ENCODE measurements at places on chromosomes 16 and 17.

GRCh38 chr16:83005653-83006160, 378.9 kb downstream of the CDH13 start:
- no peaks in the 10 kb centered on the region for H3K36me3 ChIP-seq
- DNase-seq = no peak
- no peak overlapping the region for H3K4me3 ChIP-seq
- H3K4me1 ChIP-seq = no peaks in the 10 kb centered on the region
- no peak overlapping the region for H3K27ac ChIP-seq

- no peak for DNase-seq
Measured at GRCh38 chr17:34126496-34126895, 128.6 kb upstream of the CCL2 start.

DNA sequence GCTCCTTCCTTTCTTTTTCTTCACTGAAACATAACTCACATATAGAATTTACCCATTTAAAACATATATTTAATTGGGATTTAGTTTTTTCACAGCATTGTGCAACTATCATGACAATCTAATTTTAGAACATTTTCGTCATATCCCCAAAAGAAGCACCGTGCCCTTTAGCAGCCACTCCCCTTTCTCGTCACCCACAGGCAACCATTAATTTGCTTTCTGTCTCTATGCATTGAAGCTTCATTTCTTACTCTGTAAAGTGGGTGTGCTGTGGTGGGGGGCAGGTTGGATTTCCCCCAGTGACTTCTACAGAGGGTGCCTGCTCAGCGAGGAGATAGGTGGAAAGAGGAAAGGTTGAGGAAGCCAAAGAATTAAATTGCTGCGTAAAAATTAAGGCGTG, 35.8 kb downstream of the MRC2 start:
- no peaks in the 10 kb centered on the region for H3K36me3 ChIP-seq
- H3K4me1 ChIP-seq = no peaks in the 10 kb centered on the region
- no peak overlapping the region for H3K4me3 ChIP-seq
- H3K27ac ChIP-seq = no peak overlapping the region
- H3K27me3 ChIP-seq = no peaks in the 10 kb centered on the region

DNA sequence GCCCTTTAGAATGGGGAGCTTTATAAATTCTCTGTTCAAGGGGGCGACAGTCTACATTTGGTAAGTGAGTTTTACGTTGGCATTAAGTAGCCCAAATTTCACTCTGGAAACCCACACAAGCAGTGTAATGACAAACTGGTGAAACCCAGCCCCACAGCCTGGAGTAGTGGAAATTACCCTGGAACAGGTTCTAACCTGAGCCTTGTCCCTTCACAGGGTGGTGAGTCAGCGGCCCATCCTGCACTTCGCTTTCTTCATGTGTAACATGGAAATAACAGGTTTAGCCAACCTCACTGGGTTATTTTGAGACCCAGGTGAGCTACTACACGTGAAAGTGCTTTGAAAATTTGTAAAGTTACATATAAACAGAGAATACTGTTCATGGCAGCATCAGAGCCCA, 3.5 kb upstream of the TLCD3A start:
- H3K27ac ChIP-seq = no peak overlapping the region
- H3K36me3 ChIP-seq = no peaks in the 10 kb centered on the region
- no peak overlapping the region for H3K4me3 ChIP-seq
- peaks cover 10% of the 10 kb centered on the region for H3K4me1 ChIP-seq
- no peaks in the 10 kb centered on the region for H3K27me3 ChIP-seq

DNA sequence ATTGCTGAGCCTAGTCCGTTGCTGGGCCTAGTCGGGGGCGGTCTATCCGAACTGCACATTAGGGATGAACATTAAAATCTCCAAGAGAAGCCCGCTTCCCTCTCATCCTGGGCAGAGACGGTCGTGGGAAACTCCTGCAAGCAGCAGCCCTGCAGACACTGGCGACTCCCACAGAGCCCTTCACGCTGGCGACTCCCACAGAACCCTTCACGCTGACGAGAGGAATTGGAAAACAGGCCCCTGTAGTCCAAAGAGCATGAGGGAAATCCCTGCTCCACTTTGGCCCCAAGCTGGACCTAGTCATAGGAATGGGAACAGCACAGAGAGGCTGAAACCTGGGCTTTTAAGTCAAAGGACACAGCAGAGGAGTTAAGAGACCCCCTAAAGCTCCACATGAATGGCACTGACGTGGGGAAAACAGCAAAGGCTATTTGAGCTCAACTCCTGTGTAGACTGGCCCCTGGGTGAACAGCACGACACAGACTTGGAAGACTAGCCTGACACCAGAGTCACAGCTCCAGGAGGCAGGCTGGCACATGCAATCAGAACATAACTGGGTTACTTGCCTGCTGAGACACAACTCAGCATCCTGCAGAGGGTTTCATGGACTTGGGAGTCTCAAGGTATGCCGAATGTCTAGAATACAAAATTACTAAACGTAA, 42.2 kb downstream of the WDR45B start:
- no peak overlapping the region for H3K4me3 ChIP-seq
- no peak overlapping the region for H3K27ac ChIP-seq
- peaks cover 4% of the 10 kb centered on the region for H3K36me3 ChIP-seq
- no peaks in the 10 kb centered on the region for H3K27me3 ChIP-seq
- DNase-seq = no peak
- no peaks in the 10 kb centered on the region for H3K4me1 ChIP-seq

GRCh38 chr17:32912218-32912897, 15.6 kb upstream of the TMEM98 start:
- H3K36me3 ChIP-seq = no peaks in the 10 kb centered on the region
- DNase-seq = peak; percentile 68
- no peaks in the 10 kb centered on the region for H3K27me3 ChIP-seq
- H3K4me1 ChIP-seq = no peaks in the 10 kb centered on the region
- H3K27ac ChIP-seq = peak overlapping the region; percentile 72

DNA sequence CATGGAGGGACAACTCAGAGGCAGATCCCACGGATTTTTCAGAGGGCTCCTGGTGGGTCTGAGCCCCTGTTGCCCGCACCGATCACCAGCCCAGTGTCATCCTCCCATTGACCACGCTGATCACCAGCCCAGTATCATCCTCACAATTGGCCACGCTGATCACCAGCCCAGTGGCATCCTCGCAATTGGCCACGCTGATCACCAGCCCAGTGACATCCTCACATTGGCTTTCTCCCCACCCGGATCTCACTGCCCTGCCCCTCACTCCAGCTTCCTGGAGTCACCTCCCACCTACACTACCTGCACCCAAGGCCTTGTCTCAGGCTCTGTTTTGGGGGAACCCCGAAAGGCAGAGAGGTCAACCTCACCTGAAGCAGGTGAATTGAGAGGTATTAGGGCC, 358.2 kb upstream of the TNRC6C start:
- peaks cover 10% of the 10 kb centered on the region for H3K4me1 ChIP-seq
- no peak overlapping the region for H3K4me3 ChIP-seq
- no peaks in the 10 kb centered on the region for H3K36me3 ChIP-seq
- peak overlapping the region; percentile 84 for H3K27ac ChIP-seq

DNA sequence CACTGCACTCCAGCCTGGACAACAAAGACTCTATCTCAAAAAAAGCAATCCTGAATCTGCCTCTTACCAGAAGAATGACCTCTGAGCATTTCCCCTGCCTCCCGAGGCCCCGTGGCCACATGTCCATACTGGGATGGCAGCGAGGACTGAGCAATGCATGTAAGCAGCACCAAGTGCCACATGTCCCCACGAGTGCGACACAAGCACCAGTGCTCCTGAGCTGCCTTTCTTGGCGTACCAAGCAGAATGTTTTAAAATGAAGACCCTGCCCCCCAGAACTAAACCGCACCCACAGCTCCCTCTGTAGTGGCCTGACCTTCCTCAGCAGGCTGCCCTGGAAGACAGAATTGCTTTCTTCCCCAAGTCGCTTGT, 373.3 kb downstream of the SLC39A11 start:
- H3K4me1 ChIP-seq = no peaks in the 10 kb centered on the region
- DNase-seq = no peak
- H3K36me3 ChIP-seq = no peaks in the 10 kb centered on the region
- H3K27me3 ChIP-seq = no peaks in the 10 kb centered on the region
- H3K4me3 ChIP-seq = no peak overlapping the region
- no peak overlapping the region for H3K27ac ChIP-seq
